Stimulated activated CD4-positive, alpha-beta T cell treated with anti-CD3 and anti-CD28 coated beads, Interleukin-1b, Interleukin-23, amount 100 ng/mL, for 1 hour (primary cell): ENCODE measurements at places on chromosomes 7 and 10.

DNA sequence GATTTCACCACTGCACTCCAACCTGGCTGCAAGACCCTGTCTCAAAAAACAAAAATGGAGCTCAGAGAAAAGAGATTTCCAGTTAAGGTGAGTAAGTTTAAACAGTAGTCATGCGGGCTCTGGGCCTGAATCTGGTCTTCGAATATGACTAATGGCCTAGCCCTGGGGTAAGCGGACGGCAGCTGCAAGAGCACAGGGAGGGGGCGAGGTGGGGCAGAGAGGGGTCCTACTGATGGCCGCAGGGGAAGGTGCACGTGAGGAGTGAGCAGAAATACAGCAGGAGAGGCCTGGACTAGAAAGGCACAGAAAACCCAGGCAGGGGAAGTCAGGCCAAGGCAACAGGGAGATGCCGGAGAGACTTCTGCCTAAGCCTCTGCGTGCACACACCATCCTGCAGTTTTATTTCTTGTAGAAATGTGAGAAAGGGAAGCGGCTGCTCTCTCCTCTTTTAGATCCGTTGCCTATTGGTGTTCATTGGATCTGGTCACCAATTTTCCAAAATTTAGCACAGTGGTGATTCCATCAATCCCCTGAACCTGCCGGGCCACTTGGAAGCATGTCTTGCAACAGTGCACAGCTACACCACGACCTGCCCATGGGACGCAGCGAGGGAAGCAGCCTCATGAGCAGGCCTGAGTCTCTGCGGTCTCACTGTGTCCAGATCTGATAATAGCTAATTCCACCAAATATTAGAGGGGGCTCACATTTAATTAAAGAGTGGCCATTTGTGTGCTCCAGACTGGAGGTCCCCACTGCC, 139.0 kb downstream of the PAXIP1 start:
- no peak for DNase-seq

GRCh38 chr10:13183625-13184024, 22.3 kb downstream of the MCM10 start:
- no peak for DNase-seq

DNA sequence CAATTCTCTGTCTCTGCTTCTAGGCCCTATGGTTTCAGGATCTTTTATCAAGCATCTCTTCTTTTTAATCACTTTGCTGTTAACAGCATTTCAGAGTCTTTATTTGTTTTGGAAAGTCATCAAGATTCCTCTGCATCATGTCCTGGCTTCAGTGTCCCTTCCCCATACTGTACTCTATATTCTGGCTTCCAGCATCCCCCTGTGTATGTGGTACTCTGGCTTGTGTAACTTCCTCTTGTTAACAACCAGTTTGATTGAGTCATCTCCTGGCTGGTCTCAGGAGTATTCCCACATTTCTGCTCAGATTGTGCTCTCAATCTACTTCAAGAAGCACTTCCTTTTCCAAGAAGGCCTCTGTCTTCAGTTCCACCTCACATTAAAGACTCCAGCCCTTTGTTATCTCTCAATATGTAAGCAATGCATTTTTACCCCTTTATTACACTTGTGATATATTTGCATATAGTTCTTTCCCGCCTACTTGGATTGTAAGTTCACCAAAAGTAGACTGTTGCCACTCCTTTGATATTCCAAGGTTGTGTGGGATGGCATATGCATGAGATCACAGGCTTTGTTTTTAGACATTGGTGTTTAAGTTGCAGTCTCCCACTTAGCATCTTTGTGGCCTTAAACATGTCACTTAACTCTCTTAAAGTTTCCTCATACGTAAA, 15.1 kb upstream of the ATE1 start:
- DNase-seq: no peak

- DNase-seq: no peak
Observed at GRCh38 chr7:14892961-14893360, 9.6 kb downstream of the DGKB start.

DNA sequence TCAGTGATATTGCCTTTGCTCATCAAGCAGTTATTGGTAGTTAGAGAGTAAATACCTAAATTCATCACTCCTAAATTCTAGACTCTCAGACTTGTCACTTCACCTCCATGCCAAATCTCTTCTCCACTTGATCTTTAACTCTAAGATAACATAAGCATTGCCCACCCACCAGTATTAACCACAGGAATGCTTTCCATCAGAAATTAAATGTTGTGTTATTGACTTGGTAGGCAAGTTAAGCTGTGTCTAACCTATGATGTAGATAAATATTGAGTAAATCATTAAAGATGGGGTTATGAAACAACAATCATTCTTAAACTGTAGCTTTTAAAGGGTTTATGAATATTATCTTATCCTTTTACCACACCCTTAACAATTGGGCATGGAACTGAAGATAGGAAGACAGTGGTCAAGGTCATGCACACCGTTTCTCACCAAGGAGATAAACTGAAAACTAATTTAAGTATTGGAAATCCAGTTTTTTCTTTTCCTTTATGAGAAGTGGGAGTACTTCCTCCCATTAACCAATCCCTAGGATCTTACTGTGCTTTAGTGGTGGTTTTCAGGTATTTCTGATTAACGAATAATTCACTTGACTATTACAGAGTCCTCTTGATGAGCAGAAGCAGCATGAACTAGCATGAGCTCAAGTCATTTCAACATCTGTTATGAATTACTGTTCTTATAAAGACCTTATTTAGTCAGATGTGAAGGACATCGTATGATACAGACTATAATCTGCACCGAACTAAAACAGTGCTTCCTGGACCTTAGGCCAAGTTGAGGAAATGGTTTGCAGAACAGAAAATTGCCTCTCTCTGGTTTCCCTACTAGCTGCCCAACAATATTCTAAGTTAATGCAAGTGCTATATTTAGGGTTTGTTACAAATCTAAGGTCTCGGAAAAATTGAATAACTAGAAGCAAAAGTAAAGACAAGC, 142.0 kb downstream of the LCOR start:
- no peak for DNase-seq

GRCh38 chr10:132010483-132010882, 28.8 kb upstream of the BNIP3 start:
- DNase-seq: no peak

GRCh38 chr10:131315344-131315743, 3.8 kb upstream of the TCERG1L start:
- no peak for DNase-seq

GRCh38 chr7:106083717-106084116, 28.4 kb downstream of the SYPL1 start:
- no peak for DNase-seq

GRCh38 chr10:46290101-46290886, 3.5 kb downstream of the ANTXRL start:
- no peak for DNase-seq

- no peak for DNase-seq
Observed at GRCh38 chr7:117124591-117125220, 171.4 kb downstream of the ST7 start.

GRCh38 chr7:85030893-85031292, 156.0 kb downstream of the SEMA3D start:
- no peak for DNase-seq

- DNase-seq: no peak
Observed at GRCh38 chr7:74525881-74526280, 72.2 kb downstream of the GTF2IRD1 start.

DNA sequence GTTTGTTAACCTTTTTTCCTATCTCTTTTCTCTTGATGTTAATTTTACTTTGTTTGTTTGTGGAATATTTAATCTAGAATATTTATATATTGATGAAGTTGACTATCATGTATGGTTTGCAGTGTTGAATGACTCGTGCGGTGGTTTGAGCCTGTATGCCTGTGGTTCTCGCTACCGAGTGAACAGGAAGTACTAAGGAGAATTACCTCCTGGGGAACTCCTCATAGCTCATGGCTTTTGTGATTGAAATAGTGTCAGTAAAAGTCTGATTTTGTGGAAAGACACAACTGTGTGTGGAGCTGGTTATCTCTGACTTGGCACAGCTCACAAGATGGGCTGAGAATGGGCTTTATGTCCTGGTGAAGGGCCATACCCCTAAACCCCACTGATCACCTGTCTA, 498.6 kb downstream of the GLRX3 start:
- no peak for DNase-seq

- no peak for DNase-seq
Observed at GRCh38 chr7:2175091-2175490, 57.7 kb downstream of the MAD1L1 start.

DNA sequence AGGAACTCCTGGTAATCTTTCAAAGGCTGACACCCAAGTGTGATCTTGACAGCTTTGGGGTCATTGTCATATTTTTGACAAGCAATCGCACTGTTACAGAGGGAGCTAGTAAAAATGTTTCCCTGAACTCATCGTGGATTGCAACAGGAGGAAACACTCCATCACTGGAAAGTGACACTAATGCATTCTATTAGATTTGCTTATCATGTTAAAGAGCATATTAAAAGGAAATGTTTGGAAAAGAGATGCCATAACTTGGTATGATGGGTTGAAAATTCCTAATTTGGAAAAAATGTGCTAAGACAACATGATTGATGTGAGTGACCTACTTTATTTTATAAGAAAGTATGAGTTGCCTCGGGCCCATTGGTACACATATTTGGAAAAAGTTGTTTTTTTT, 22.7 kb upstream of the EMX2 start:
- DNase-seq: no peak

DNA sequence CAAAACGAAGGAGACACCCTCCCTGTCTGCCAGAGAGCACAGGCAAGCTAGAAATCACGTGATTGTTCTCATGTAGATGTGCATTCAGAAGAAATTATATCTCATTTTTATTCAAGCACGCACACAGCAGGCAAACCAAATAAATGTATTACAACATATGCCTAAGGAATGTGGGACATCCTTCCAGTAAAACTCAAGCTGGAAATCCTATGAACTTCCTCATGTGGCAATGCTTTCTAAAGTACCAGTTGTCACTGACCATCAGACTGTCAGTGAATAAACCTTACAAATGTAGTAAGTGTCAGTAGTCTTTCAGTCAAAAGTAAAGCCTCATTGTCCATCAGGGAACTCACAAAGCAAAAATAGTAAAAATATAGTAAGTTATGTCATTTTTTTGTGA, 350.1 kb upstream of the POM121L12 start:
- no peak for DNase-seq

DNA sequence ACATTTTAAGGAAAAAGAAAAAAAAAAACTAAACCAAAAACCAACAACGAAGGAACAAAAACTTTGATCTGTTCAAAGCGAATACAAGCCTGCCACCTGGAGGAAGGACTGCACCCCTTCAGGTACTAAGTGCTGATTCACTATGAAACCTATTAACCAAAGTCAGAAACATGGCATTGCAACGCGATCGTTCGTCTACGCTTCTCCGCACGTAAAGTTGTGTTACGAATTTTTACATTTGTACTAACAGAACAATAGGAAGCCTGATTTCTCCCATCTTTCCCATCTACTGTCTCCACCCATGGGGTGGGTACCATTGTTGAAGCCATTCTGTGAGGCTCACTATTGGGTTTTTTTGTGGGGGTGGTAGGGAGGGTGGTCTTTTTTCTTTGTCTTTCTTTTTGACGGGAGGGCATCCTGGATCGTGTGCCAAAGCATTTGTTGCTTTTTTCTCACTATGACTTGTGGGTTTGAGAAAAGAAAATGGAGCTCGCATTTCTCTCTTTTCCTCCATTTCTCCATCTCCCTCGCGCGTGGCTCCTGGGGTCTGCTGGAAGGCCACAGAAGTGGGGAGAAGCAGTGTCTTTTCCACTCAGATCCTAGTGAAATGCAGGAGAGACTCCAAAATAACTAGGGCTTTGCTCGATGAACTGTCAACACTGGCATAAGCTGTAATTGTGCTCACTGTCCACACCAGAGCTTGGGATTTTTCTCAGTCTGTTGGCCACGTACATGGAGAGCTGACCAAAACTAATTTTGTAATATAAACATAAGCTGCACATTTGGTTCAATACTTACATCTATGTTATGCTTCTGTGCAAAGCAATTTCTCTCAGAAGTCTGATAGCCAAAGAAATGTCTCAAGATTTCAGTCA, 100.9 kb upstream of the YAE1 start:
- DNase-seq: no peak

DNA sequence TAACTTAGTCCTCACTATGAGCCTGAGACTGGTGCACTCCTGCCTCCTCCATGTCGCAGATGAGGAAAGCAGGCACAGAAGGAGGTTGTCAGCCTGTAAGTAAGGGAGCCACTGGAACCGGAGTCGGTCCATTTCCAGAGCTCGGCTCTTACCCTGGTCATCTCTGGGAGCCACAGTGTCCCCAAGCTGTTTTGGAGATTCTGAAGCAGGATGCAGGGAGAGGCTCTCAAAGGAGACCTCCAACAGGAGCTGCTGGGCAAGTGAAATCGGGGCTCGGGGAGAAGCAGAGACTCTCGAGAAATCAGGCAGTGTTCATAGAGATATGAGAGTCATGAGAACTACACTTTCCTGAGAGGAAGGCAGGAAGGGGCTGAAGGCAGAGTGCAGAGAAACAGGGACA, 39.0 kb downstream of the VSTM4 start:
- DNase-seq: no peak

DNA sequence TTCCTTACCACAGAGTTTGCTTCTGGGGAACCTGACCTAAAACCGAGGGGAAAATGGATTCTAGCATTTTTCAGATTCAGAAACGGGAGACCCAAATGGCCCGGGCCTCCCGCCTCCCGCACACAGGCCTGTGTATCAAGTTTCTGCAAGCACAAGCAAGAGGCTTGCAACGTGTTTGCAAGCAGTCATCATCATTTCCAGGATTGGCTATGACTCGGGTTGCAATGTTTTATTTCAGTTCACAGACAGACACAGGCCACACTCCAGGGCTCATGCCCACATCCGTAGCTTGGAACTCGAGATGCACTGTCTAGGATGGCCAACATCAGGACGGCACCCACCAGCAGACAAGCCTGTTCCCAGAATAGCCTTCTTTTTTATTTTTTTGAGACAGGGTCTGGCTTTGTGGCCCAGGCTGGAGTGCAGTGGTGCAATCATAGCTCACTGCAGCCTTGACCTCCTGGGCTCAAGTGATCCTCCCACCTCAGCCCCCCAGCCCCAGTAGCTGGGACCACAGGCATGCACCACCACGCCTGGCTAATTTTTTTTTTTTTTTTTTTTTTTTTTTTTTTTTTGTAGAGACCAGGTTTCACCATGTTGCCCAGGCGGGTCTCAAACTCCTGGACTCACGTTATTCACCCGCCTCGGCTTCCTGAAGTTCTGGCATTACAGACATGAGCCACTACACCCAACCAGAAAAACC, 68.1 kb upstream of the FOXK1 start:
- no peak for DNase-seq

DNA sequence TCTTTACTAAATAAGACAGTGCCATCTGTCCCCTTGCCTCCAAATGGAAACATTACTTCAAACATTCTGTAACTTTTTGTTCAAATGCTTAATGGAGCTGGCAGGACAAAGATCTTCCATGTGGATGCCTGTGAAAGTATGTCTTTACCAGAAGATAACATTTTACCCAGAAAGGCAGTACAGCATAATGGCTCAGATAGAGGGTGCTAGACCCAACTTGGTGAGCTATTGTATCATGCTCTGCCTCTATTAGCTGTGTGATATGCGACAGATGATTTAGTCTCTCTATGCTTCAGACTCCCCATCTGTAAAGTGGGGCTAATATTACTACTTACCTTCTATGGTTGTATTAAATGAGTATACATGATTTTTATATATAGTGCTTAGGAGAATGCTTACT, 8.8 kb upstream of the SMKR1 start:
- no peak for DNase-seq

- DNase-seq: no peak
Observed at GRCh38 chr7:23709081-23709750, 803 bp upstream of the STK31 start.

GRCh38 chr7:151597541-151598444, 78.1 kb upstream of the RHEB start:
- DNase-seq: no peak

GRCh38 chr10:80659289-80659688, 121.6 kb downstream of the SH2D4B start:
- no peak for DNase-seq

GRCh38 chr10:108615576-108616320, 1307.6 kb downstream of the XPNPEP1 start:
- DNase-seq: no peak
